ENCODE measurements at places on chromosomes 11 and 22.

DNA sequence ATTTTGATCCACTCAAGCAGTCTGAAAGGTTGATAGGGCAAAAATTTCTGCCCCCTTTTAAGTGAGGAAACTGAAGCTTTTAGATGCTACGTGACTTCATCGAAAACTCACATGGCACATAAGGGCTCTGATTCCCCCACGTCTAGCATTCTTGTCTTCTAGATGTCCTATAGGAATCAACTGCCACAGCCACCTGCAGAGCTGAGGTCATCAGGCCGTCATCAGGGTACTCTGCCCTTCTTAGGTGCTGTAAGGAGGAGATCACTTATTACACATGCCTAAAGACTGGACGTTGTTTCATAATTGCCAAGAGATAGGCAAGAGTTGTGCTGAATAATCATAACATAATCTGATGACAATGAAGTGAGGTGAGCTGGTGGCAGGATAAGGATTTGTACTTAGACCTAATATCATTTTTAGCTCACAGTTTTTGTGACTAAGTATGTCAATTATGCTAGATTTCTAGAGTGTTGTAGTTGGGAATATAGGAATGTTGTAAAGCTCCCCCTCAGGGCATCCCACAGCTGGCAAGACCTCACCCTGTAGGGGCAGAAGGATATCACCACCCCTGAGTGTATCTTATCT lies 349.4 kb downstream of the METTL15 start:
- no peak for DNase-seq

- no peak for DNase-seq
These were observed at the start of gene LARGE1 for GRCh38 chr22:33920197-33920540. Gene LARGE1 (minus strand): TSS chr22:33920476.

- no peak for DNase-seq
These were observed 41.1 kb upstream of the CD82 start for GRCh38 chr11:44524346-44524745.

DNA sequence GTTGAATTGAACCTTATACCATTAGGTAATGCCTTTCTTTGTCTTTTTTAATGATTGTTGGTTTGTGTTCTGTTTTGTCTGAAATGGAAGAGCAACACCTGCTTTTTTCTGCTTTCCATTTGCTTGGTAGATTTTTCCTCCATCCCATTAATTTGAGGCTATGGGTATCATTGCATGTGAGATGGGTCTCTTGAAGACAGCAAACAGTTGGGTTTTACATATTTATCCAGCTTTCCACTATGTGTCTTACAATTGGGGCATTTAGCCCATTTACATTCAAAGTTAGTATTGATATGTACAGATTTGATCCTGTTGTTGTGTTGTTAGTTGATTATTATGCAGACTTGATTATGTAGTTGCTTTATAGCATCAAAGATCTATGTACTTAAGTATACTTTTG lies 21.1 kb upstream of the RAB38 start:
- no peak for DNase-seq

- no peak for DNase-seq
These were observed 47.6 kb downstream of the CACNA1I start for GRCh38 chr22:39617970-39618757.

DNA sequence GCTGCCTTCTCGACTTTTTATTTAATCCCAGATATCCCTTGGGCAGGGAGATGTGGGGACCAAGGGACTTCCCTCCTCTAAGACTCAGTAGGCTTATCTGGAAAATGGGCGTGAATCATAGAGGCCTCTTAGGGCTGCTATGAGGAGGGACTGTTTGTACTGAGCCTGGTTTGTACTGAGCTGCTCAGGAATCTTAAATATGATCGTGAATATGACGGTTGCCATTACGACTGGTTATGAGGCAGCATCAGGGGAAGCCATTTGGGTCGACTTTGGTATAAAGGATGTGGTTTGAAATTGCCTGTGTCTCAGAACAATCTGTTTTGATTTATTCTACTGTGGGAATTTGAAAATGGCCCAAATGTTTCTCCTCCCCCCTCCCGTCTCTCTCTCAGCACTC lies 20.6 kb downstream of the TSPAN18 start:
- DNase-seq: no peak

DNA sequence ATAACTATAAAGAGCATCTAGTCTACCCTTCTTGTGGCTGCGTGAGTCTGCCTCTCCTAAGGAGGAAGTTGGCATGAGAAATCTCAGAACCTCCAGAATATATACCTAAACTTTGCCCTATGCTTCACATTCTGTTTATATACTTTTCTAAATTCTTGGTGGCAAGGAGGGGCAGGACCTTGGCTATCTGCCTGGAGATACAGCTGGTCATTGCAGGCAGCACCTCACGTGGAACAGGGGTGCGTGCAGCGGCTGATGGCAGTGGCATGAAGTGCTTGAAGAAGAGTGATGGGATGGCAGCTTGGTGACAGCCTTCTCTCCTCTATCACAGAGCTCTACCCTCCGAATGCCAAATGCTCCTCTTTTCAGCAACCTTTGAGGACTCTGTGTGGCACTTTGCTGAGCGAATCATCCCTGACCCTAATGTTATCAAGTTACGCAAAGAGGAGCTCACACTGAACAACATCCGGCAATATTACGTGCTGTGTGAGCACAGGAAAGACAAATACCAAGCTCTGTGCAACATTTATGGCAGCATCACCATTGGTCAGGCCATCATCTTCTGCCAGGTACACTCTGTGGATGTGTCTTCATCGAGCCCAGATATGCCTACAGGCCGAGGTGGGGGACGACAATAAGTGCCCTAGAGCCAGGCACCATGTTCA lies 12.5 kb downstream of the DDX25 start:
- no peak for DNase-seq

DNA sequence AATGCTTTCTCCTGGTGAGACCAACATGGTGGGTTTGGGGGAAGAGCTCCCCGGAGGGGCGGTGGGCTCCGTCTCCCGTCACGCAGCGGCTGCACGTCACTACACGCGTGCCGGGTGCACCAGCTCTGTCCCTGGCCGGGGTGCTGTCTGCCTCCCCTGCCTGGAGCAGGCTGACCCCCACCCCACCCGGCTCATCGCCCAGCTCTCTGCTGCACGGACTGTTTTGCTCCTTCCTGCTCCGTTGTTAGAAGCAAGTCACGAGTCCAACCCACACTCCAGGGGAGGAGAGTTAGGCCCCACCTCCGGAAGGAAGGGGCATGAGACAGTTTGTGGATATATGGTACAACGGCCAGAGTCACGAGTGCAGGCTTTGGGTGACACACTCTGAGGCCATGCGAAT lies 364.9 kb downstream of the BRD1 start:
- no peak for DNase-seq

- no peak for DNase-seq
These were observed 935 bp downstream of the TRIM68 start for GRCh38 chr11:4607096-4607495.

- DNase-seq: no peak
These were observed 36.2 kb upstream of the HEPHL1 start for GRCh38 chr11:93984936-93985335.

GRCh38 chr11:68338051-68338780 lies 25.8 kb downstream of the LRP5 start:
- DNase-seq: no peak

GRCh38 chr11:10941414-10941813 lies 83.6 kb upstream of the ZBED5 start:
- DNase-seq: no peak

DNA sequence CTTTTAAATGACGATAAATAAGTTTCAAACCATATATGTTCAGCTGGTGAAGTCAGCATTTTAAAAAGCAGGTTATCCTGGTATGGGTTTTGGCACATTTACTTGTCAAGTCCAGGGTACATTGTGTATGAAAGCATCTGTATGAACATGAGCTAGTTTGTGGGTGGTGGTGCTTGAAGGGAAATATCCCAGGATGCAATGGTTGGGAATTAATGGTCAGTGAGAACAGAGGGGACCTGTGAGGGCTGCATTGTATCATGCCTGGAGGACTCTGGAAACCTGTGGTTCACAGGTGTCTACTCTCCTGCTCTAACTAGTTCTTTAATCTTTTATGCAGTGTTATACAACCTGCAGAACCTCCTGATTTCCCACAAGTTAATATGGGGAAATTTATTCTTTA lies 5.8 kb downstream of the DEPDC7 start:
- DNase-seq: no peak

- DNase-seq: no peak
These were observed 53.2 kb upstream of the CRTAM start for GRCh38 chr11:122785031-122785541.

GRCh38 chr22:30565341-30565740 lies 9.1 kb downstream of the GAL3ST1 start:
- no peak for DNase-seq

DNA sequence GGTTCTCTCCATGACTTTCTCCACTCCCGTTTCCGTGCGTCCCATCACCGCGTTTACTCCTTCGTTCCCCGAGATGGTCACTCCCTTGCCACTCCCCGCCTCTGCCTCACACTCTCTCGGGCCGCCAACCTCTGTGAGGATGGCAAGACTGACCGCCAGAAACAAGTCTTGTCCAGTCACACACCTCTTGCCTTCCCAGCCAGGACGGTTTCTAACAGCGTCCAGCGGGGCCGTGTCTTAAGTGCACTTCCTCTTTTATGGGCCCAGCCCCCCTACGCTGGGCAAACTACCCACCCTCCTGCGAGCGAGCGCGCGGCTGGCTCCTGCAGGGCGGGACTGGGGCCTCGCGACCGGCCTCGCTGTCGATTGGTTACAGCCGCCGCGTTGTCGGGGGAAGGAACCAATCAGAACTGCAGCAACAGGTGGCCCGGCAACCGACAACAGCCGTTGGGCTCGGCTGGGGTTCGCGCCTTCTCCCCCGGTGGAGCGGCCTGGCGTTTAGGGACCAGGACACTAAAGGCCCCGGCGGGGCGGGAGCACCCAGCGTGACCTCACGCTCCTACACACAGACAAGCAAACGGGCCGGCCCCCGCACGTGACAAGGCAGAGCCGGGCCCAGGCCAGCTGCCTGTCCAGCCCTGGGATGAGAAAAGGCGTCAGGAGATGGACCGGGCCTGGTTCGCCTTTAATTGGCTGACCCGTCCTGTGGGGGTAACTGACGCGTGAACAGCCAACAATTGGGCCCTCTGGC lies 522 bp upstream of the UCP2 start:
- DNase-seq: peak; percentile 91

DNA sequence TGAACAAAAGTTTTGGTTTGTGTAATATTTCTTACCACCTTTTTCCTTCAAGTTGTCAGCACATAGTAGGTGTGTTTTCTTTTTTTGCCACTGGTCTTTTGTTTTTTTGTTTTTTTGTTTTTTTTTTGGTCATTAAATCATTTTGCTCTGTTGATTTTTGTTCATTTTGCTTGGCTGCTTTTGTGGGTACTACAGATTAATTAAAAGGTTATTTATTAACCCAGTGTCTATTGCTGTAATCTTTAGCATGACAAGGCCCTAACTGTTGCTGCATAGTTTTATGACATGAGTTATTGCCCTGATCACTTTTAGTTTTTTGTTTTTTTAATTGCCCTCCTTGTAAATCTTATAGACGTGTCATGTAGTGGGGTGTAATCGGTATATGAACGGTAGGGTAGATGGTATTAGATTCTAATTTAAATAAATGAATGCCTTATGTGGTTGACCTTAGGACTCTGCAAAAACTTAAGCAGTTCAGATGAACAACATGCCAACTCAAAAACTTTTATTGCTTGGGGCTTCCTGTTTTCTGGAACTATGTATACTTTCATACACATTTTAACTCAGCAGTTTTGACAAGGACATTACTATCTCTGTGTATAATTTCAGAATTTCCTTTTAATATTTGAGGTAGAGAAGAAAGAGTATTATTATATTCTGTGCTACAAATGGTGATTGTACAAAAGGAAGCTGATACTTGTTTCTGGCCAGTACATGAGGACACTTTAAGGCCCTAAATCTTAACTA lies 7.9 kb downstream of the EWSR1 start:
- no peak for DNase-seq

DNA sequence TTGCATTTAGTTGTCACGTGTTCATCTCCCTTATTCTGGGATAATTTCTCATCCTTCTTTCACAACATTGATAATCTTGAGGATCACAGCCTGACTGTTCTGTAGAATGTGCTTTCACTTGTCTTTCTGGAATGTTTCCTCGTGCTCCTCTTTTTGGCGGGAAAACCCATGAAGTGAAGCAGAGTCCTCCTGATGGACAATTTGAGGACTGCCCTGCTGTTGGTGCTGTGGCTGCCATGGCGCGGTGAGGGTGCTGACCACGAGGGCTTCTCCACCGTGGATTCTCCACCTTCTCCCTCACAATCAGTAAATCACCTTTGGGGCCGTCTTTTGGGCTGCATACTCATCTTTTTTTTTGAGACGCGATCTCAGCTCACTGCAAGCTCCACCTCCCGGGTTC lies 946.9 kb downstream of the BRD1 start:
- DNase-seq: no peak

DNA sequence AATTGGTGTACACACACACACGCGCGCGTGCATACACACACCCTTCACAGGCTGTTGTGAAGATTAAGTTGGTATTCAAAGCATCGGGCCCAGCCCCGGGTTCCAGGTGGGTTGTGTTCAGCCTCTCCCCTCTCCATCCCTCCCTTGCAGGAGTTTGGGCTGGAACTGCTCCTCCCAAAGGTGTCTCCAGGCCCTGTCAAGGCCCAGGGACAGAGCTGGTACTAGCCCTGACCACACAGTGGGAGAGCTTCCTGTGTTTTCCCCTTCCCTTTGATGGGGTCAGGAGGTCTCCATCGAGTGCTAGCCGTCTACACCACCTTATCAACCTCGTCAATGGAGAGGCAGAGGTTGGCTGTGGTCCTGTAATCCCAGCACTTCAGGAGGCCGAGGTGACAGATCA lies 36.5 kb upstream of the CSNK1E start:
- DNase-seq: no peak

- DNase-seq: no peak
These were observed 36.1 kb upstream of the ANKK1 start for GRCh38 chr11:113351480-113351879.

- DNase-seq: no peak
These were observed 17.2 kb upstream of the C1QTNF4 start for GRCh38 chr11:47611348-47611794.

DNA sequence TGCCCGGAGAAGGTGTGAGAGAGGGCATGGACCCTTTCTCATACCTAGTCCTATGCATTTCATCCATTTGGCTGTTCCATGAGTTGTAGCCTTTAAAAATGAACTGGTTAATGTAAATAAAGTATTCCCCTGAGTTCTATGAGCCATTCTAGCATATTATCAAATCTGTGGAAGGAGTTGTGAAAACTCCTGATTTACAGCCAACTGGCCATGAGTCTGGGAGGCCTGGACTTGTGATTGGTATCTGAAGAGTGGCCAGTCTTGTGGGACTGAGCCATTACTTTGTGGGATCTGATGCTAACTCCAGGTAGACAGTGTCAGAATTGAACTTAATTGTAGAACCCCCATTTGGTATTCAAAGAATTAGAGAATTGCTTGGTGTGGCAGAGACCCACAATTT lies 48.4 kb downstream of the FAM118A start:
- no peak for DNase-seq

All from DMS 273 treated with DMSO at 0.1 percent for 48 hours (cell line).